ENCODE measurements at places on chromosomes 11 and 22.
A peak's percentile ranks its signal among the peaks of the same experiment; 100 is the strongest.

- no peaks in the 10 kb centered on the region for H3K27me3 ChIP-seq
- H3K36me3 ChIP-seq = peaks cover 62% of the 10 kb centered on the region
- no peak overlapping the region for H3K4me3 ChIP-seq
Measured at GRCh38 chr11:47572715-47573255, 6.0 kb downstream of the KBTBD4 start.

- H3K27ac ChIP-seq = no peak overlapping the region
- no peaks in the 10 kb centered on the region for H3K4me1 ChIP-seq
- DNase-seq = no peak
- no peaks in the 10 kb centered on the region for H3K27me3 ChIP-seq
- no peaks in the 10 kb centered on the region for H3K36me3 ChIP-seq
Measured at GRCh38 chr11:33242575-33242974, 14.6 kb upstream of the HIPK3 start.

- no peak overlapping the region for H3K27ac ChIP-seq
- no peak for DNase-seq
- no peaks in the 10 kb centered on the region for H3K4me1 ChIP-seq
Measured at GRCh38 chr22:22094921-22095320, 112.3 kb upstream of the TOP3B start.

- H3K4me3 ChIP-seq = no peak overlapping the region
- H3K27ac ChIP-seq = no peak overlapping the region
- no peak for DNase-seq
- H3K36me3 ChIP-seq = no peaks in the 10 kb centered on the region
- H3K4me1 ChIP-seq = no peaks in the 10 kb centered on the region
Measured at GRCh38 chr22:33875316-33875715, 45.0 kb downstream of the LARGE1 start.

DNA sequence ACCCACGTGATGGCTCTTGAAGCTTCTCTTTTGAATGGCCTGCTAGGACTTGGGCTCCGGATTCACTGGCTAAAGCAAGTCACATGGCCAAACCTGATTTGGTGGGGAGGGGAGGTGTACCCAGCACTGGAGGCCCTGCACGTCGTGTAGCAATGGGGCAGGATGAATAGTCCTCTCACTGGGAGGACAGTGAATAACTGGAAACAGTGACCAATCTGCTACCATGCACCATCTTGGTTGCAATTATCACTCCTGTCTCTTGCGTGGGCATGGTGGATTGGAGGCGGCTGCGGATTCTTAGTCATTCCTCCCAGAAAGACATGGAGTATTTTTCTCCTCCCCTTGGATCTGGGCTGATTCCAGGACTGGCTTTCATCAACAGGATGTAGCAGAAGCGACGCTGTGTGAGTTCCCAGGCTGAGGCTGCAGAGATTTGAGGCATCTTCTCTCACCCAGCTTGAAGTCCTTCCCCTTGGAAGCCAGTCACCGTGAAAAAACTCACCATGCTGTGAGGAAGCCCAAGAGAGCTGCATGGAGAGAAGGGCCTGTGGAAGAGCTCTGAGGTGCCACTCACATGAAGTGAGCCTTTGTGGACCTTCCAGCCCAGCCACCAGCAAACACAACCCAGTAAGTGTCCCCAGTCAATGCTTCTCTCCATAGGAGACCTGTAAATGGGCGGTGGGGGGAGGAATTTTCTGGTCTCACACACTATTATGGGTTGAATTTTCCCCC lies 70.4 kb downstream of the IGLL1 start:
- no peak overlapping the region for H3K27ac ChIP-seq
- no peaks in the 10 kb centered on the region for H3K27me3 ChIP-seq
- no peak overlapping the region for H3K4me3 ChIP-seq
- no peaks in the 10 kb centered on the region for H3K36me3 ChIP-seq

- no peak overlapping the region for H3K27ac ChIP-seq
- no peaks in the 10 kb centered on the region for H3K36me3 ChIP-seq
- H3K4me1 ChIP-seq = peaks cover 3% of the 10 kb centered on the region
Measured at GRCh38 chr11:8262552-8263108, 1.0 kb downstream of the LMO1 start.

DNA sequence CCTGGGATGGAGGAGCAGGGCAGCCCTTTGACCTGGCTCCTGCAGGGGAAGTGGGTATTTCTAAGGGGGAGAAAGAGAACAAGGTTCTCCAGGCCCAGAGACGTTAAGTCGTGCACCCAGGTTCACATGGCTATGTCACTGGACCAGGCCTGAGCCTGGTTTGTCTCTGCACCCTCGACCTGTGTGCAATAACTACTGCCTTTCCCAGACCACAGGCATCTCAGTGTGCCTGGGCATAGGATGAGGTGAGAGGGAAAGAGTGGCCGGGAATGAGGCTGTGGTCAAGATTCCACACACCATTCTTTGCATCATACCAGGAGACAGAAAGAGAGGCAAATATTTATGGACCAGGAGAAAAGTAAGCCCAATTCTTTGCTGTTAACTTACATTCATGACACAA lies 66.8 kb downstream of the PRR5L start:
- no peaks in the 10 kb centered on the region for H3K27me3 ChIP-seq
- peaks cover 34% of the 10 kb centered on the region for H3K4me1 ChIP-seq
- H3K27ac ChIP-seq = no peak overlapping the region
- no peak overlapping the region for H3K4me3 ChIP-seq
- no peak for DNase-seq

DNA sequence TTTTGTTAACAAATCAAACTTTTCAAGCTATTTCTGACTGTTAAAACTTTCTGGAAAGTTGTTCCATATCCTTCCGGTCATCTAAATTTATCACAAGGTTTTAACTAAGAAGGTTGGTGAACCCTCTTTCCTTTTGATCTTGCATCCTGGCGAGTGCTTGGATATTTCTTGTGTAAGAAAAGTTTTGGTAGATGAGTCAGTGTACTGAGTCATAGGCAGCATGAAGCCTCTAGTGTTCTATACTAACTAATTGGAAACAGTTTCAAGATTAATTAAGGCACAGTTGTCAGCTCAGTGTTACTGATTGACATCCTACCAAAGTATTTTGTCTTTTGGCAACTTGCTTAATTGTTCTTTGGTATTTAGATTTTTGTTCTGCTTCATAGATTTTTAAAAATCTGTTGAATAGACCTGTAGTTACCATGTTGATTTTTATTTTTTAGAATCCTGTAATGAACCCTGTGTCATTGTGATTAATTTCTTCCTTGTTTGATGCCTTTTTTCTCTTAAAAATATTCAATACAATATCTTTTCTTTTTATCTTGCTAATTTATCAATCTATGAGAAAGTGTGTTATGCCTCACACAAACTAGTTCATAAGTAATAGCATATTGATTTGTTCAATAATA lies 38.0 kb downstream of the METTL15 start:
- H3K27me3 ChIP-seq = no peaks in the 10 kb centered on the region
- H3K27ac ChIP-seq = no peak overlapping the region
- H3K36me3 ChIP-seq = no peaks in the 10 kb centered on the region
- no peak overlapping the region for H3K4me3 ChIP-seq
- DNase-seq = peak; percentile 89

DNA sequence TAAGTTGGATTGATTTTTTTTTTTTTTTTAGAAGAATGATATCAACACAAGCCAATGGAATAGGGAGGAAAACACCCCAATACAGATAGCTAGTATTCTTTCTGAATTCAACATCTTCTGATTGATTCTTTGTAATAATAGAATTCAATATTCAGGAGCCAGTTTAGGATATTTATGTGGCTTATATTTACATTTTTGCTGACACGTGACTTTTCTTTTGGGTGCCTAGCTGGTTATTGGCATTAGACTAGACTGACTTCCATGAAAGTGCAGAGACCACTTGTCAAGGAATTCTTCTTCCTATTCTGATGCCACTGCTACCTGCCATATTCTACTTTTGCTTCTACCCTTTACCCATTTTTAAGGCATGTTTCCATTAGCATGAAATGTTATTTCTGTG lies 16.4 kb downstream of the TRIM44 start:
- no peak overlapping the region for H3K4me3 ChIP-seq
- peaks cover 29% of the 10 kb centered on the region for H3K4me1 ChIP-seq
- DNase-seq = no peak
- H3K36me3 ChIP-seq = no peaks in the 10 kb centered on the region

DNA sequence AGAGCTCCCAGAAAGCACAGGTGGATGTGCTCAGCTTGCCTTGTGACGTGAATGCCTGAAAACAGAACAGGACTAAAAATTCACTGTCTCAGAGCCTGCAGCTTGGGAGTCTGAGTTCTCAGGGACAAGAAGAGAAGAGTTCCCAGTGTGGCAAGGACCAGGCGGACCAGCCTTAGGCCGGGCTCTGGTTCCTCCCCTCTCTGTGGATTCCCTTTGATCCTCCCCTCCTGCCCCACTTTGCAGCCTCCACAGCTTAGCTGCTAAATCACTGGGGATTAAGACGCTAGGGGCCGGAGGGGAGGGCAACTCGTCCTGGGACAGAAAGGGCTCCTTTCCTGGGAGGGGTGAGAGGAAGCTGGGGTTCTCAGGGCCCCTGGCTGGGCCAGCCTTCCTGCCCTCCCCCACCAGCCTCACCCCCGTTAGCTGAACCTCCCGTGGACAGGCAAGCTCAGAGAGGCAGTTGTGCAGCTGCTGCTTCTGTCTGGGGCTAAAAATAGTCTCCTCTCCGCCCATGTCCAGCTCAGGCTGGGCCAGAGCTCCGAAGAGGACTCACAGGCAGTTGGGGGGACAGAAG lies 29.9 kb upstream of the JAM3 start:
- no peak for DNase-seq
- H3K4me1 ChIP-seq = peaks cover 15% of the 10 kb centered on the region
- H3K36me3 ChIP-seq = no peaks in the 10 kb centered on the region
- no peaks in the 10 kb centered on the region for H3K27me3 ChIP-seq
- no peak overlapping the region for H3K27ac ChIP-seq
- no peak overlapping the region for H3K4me3 ChIP-seq

- H3K36me3 ChIP-seq = no peaks in the 10 kb centered on the region
- H3K4me3 ChIP-seq = no peak overlapping the region
- H3K4me1 ChIP-seq = no peaks in the 10 kb centered on the region
- H3K27me3 ChIP-seq = no peaks in the 10 kb centered on the region
Measured at GRCh38 chr11:24755260-24755839, 258.5 kb downstream of the LUZP2 start.

GRCh38 chr11:74011360-74012073 lies 2.6 kb upstream of the UCP3 start:
- H3K4me3 ChIP-seq = no peak overlapping the region
- H3K4me1 ChIP-seq = no peaks in the 10 kb centered on the region
- no peaks in the 10 kb centered on the region for H3K36me3 ChIP-seq
- no peaks in the 10 kb centered on the region for H3K27me3 ChIP-seq

DNA sequence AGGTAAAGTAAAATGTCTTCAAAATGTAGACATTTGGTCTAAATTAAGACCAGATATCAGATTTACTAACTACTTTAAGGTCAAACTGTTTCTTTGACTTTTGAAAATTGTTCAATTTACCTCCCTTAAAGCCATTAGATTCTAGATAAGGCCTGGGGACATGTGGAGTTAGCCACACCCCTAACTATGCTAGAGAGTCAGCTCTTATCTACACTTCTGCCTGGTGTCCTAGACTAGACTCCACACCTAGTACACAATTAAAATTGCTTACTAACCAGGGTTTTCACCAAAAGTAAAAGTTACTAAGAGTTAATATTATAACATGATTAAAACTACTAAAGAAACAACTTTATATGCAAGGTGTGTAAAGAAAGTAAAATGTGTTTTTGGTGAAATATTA lies 43.6 kb upstream of the DBX1 start:
- peaks cover 35% of the 10 kb centered on the region for H3K27me3 ChIP-seq
- DNase-seq = no peak
- no peak overlapping the region for H3K27ac ChIP-seq
- no peaks in the 10 kb centered on the region for H3K36me3 ChIP-seq

DNA sequence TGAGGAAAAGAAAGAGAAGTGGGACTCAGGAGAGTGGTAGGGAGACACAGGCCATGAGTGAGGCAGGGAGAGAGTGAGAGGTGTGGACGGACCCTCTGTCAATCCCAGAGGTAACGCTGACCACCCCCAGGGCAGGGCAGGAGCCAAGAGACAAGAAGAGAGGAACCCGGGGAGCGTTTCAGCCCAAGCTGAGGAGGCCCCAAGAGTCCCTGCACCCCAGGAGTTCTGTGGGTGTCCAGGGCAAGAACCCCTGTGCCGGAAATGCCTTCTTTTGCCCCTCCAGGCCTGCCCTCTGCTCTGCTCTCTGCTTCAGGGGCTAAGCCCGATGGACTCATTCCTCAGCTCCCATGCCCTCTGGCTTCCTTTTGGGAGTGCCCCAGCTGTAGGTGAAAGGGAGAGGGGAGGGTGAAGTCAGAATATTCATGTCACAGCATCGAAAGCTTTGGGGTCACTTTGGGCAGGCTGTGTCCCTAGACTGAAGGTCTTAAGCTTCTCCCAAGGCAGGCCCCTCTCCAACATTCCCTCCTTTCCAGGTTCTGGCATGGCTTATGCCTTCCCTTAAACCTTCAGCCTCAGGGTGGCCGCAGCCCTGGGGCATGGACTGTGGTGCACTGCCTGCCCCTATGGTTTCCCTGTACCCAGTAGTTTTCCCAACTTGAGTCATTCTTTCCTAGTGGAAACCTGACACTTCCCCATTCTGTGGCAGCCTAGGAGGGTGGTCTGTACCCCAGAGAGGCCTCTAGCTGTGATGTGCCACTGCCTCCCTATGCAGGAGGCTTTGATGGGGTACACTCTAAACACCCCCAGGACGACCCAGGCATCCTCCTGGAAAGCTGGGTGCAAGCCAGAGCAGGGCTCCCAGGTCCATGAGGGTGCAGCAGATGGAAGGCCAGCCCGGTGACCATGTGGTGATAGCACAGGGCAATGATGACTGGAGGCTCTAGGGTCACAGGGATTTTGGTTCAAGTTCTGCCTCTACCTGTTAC lies 27.1 kb downstream of the MYEOV start:
- H3K36me3 ChIP-seq = peaks cover 54% of the 10 kb centered on the region
- H3K27ac ChIP-seq = peak overlapping the region; percentile 86
- DNase-seq = no peak
- H3K4me3 ChIP-seq = no peak overlapping the region

DNA sequence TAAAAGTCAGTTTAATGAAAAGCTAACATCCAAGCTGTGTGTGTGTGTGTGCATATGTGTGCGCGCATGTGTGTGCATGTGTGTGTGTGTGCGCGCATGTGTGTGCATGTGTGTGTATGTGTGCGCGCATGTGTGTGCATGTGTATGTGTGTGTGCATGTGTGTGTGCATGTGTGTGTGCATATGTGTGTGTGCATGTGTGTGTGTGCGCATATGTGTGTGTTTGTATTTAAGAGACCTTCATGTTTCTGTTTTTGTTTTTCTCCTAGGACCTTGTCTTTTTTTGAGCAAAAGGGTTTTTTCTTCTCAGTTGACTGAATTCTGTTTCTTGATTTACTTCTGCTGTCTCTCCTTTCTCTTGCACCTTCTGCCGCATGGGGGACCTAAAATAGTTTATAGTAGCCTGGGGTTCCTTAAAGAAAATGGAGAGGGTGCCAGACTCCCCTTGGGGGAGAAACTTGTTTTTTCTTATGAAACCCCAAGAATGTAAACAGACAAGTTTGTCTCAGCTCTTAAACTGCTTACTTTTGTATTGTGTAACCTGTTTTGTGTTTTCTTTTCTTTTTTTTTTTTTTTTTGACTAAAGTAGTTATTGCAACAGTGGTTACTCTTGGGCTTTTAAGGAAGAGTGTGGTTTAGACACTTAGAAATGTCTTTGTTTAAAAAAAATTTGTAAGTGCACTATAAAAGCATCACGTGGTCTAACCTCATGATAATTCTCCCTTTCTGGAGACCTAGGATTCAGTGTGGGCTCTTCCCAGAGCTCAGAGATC lies 53.0 kb downstream of the OSBPL5 start:
- DNase-seq = no peak
- H3K4me3 ChIP-seq = no peak overlapping the region
- H3K27me3 ChIP-seq = no peaks in the 10 kb centered on the region
- no peaks in the 10 kb centered on the region for H3K4me1 ChIP-seq
- no peak overlapping the region for H3K27ac ChIP-seq
- H3K36me3 ChIP-seq = peaks cover 4% of the 10 kb centered on the region

Data from A673 (cell line).